ENCODE measurements at places on chromosomes 2 and 18.

DNA sequence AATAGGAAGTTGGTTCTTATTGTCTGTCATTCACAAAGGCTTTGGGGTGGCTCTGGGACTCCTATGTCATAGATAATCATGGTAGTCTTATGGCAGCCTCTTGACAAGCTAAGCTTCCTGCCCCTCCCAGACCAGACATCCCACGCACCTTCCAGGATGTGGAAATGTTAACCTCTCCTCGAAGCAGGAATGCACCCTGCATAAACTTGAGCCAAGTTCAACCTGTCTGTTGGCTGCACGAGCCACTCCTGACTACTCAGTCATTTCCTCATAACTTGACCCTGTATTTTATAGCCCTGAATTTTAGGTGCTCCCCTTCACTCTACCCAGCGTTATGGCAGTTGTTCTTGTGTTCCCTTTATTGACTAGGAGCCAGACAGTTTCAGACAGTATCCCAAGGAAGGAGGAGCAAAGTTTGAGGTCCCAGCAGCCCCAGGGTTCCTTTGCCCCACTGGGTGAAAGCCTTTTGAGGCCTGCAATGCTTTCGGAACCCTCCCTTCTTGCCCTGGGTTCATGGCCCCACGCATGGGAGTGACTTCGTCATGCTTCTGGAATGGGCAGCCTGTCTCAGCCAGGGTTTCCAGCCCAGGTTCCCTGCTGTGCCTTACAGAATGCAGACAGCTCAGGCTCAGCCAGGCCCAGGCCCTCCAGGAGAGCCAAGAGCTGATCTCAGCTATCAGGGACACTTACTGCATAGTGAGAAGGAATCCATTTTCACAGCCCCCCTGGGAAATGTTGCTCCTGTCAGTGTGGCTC is 15.6 kb upstream of the INO80C start:
- no peak for DNase-seq

- no peak for DNase-seq
Measured at GRCh38 chr18:13501891-13502290, 224.5 kb downstream of the FAM210A start.

DNA sequence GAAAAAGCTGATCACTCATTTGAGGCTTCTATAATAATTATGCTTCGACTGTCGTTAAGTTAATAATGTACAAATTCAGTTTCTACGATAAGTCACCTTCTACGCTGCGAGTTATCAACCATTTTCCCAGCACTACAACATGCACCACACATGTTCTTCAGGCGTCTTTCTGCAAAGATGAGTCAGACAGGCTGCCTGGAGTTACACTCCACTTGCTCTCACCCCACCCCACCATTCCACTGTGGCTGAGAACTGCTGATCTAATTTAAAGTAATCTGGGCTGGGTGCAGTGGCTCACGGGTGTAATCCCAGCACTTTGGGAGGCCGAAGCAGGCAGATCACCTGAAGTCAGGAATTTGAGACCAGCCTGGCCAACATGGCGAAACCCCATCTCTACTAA is 218.6 kb downstream of the DYM start:
- no peak for DNase-seq

DNA sequence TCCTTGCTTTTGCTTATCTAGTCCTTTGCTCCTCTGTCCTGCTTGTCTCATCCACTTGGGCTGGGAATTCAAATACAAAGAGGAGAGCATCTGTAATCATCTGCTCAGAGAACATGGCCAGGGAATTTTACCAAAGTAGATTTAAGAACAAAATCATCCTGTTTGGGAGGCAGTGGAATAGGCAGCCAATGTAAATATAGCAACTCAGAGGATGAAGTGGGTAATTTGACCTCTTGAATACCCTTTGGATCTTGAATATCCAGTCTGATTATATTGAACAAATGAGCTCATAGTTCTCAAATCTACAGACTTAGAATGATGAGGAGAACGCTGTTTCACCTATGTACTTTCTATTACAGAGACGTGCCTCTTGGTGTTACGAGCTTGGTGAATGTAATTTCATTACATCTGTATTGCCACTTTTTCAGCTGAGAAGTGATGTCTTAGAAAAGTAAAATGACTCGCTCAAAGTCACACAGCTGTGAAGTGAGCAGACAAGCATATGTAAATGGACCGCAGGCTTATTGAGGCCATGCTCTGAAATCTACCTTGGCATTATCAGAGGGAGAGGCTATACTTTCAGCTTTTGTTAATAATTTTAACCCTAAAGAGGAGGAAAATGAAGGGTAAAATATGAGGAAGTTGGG is 266.3 kb downstream of the MTX2 start:
- no peak for DNase-seq

GRCh38 chr2:19355931-19356544 is 2.4 kb downstream of the OSR1 start:
- no peak for DNase-seq

- no peak for DNase-seq
Measured at GRCh38 chr2:86633155-86633651, 9.5 kb upstream of the RNF103 start.

GRCh38 chr2:159553727-159554126 is 62.6 kb downstream of the BAZ2B start:
- no peak for DNase-seq

- no peak for DNase-seq
Measured at GRCh38 chr2:221715523-221716247, 143.6 kb upstream of the EPHA4 start.

GRCh38 chr2:20590704-20591515 is 60.0 kb downstream of the HS1BP3 start:
- DNase-seq, result no peak

DNA sequence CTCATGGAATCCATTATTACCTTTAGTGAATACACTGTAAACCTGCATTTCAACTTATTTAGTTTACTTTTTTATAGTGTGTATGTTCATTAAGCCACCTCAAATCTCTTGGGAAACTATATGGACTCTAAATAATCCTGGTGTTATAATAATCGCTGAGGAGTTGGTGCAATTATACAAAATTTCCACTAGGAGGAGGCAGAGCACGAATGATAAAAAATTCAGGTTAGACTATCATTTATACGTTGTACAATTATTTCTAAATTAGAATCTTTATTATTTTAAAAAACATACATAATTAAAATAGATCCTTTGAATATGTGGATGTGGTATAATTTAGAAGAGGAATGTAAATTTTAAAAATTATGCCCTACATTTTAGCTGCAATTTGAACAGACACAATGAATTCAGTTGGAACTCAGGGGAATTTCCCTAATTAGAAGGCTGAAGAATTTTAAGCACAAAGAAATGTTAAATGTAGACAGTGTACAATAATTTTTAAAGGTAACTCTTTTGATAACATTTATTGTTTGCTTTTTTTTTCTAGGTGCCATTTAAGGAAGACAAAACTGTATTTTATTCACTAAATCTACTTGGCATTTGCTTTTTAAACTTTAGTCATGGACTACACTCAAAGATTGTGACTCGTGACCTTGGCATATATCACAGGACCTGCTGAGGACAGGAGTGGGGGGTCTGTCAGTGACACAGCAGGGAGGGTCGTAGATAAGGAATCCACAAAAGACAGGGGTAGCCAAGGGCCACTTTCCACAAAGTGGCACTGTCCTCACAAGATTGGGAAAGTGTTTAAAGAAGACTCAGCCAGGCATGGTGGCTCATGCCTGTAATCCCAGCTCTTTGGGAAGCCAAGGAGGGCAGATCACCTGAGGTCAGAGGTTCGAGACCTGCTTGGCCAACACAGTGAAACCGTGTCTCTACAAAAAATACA is 45.5 kb downstream of the RAB12 start:
- DNase-seq, result peak; percentile 19

- DNase-seq, result no peak
Measured at GRCh38 chr2:107263628-107264027, 377.7 kb upstream of the ST6GAL2 start.

GRCh38 chr2:68732036-68732932 is 2.3 kb upstream of the ARHGAP25 start:
- no peak for DNase-seq

DNA sequence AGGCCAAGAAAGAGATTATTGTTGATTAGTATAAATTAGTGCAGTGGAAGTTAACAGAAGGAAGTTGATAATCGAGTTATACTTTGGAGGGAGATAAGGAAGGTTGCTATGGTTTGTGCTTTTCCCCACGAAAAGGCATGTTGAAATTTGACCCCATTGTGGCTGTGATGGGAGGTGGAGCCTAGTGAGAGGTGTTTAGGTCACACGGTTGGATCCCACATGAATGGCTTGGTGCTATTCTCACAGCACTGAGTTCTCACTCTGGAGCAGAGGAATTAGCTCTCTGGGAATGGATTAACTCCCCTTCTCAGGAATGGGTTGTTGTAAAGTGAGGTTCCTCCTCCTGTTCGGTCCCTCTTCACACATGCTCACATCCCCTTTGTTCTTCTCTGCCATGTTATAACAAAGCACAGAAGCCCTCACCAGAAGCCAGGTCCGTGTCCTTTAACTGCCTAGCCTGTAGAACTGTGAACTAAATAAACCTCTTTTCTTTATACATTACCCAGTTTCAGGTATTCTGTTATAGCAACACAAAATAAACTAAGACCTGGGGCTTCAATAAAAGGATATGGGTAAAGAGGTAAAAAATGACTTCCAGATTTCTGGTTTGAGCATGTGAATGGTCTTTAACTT is 21.9 kb downstream of the PIGN start:
- DNase-seq, result no peak

DNA sequence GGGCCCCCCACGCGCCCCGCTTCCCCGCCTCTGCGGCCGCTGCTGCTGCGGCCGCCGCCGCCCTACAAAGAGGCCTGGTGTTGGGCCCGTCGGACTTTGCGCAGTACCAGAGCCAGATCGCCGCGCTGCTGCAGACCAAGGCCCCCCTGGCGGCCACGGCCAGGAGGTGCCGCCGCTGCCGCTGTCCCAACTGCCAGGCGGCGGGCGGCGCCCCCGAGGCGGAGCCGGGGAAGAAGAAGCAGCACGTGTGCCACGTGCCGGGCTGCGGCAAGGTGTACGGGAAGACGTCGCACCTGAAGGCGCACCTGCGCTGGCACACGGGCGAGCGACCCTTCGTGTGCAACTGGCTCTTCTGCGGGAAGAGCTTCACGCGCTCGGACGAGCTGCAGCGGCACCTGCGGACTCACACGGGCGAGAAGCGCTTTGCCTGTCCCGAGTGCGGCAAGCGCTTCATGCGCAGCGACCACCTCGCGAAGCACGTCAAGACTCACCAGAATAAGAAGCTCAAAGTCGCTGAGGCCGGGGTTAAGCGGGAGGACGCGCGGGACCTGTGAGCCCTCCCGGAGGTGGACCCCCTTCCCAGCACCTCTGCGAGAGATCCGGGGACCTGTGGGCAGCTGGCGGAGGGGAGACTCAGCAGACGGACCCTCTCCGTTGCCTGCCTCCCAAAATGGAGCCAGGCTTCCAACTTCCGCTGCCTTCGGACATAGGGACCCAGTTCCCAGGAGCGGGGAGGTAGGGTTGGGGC is 1.9 kb downstream of the SP5 start:
- DNase-seq, result no peak

DNA sequence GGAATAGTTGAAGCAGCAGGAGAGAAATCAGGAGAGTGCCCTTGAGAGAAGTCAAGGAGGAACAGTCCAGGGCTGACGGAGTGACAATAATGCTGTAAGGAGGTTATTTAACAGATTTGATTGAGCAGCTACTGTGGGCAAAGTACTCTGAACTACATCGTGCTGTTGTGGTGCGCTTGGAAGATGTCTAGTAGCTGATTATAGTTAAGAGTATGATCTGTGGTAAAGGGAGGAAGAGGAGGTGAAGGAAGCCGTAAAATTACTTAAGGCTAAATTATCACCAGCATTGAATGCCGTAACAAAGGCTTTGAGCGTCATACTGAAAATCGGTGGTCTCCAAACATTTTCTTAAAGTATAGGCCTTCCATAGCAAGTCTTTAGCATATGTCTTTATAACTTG is 4.5 kb downstream of the PCBP1 start:
- no peak for DNase-seq

DNA sequence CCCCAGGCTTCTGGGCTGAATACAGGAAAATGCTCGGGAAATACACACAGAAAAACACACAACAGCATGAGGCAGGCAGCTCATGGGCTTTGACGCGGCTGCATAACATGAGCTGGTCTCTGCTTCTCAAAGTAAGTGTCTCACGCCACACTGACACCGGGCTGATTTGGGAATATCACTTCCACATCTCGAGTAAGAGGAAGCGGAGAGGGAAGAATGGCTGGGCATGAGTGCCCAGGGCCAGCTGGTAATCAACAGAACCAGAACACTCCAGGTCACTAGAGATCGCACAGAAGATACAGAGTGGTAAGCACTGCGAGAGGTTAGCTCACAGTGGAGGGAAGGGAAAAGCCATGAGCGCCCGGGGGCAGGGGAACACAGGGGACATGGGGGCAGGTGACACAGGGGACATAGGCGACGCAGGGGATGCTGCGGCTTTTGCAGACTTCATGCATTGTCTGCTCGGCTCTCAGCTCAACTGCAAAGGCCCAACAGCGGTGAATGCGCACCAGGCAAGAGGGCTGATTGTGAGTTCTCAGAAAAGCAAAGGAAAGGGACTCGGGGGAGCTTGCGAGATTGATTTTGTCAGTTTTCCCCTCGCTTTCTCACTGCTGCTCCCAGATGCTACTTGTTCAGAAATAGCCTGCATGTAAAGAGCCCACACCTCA is 141.4 kb downstream of the MBP start:
- no peak for DNase-seq

DNA sequence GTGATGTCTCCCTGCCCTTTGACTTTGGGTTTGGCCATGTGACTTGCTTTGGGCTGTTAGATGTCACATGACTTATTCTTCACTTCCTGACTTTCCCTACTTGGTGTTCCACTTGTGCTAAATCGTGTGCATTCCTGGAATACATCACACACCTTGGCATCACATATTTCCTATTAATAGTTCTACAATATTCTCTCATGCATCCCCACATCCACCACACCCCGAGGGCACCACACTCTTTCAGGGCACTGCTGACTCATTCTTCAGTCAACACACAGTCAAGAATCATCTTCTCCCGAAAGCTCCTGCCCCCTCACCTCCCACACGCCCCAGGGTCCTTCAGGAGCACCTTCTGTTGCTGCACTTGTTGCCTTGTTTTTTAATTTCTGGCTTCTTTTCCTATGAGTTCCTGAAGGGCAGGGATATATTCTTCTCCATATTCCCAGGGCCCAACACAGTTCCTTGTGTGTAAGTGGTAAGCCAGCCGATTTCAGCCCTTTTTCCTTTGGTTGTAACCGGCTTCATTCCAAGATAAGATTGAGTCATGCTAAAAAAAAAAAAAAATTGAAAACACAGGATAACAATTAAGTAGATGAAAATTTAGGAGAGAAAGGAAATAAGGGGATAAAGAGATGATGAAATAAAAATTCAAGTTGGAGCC is 341.4 kb downstream of the SLC4A3 start:
- no peak for DNase-seq

- no peak for DNase-seq
Measured at GRCh38 chr2:150476809-150477302, 10.6 kb downstream of the RND3 start.

- DNase-seq, result no peak
Measured at GRCh38 chr2:43526994-43527393, 68.8 kb downstream of the THADA start.

- DNase-seq, result no peak
Measured at GRCh38 chr2:47336259-47337238, 66.4 kb upstream of the MSH2 start.

DNA sequence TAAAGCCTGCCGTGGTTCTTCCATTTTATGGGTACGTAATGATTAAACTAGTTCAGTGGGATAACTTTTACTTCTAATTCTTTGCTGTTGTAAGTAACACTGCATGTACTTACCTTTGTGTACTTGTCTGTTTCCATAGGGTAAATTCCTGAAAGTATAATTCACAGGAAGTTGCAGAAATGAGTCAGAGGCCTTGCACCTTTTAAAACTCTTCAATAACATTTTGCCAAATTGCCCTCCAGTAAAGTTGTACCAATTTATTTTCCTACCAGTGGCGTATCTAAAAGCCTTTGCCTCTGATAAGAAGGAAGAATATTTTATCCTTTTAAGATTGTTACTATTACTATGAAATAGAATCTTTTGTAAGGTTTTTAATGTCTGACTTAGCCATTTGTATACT is 65.1 kb downstream of the CAB39 start:
- peak; percentile 47 for DNase-seq
